Ecto neural progenitor cell (in vitro differentiated cells): ENCODE measurements at places on chromosomes 16 and 17.

DNA sequence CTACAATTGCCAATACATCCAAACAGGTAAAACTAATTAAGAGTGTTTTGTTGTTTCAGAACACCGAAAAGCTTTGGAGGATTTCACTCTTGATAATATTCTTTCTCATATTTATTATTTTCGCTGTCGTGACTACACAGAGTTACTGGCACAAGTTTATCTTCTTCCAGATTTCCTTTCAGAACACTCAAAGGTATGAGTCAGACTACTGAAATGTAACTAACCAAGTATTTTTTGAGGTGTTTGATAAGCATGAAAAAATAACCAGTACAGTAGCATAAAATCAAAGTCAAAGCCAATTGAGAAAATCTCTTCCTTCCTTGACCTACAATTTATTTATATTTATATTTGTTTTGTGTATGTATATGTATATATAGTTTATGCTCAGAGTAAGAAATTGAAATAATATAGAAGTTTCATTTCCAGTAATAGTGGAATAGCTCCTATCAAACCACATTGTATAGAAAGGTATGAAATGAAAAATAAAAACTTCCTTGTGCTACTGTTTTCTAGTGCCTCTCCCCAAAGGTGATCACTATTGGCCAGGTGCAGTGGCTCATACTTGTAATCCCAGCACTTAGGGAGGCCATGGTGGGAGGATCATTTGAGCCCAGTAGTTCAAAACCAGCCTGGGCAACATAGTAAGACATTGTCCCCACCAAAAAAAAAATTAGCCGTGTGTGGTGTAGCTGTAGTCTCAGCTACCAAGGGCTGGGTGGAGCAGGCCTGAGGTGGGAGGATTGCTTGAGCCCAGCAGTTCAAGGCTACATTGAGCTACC is 10.9 kb downstream of the RAD51C start:
- no peak for DNase-seq

DNA sequence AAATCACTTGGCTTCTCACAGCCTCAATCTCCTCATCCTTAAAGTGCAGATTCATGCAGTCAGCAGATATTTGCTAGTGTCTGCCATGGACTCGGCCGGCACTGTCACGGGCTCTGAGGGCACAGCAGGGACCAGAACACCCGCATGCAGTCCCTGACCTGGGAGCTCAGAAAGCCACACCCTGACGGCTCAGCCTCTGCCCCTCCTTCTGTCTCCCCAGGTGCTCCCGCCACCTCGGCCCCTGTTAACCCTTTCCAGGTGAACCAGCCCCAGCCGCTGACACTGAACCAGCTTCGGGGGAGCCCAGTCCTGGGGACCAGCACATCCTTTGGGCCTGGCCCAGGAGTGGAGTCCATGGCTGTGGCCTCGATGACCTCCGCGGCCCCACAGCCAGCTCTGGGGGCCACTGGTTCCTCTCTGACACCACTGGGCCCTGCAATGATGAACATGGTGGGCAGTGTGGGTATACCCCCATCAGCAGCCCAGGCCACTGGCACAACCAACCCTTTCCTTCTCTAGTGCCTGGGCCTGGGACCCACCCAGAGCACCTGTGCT is 28.7 kb downstream of the B9D1 start:
- no peak for DNase-seq

GRCh38 chr16:69859105-69859989 is 91.8 kb upstream of the CLEC18A start:
- peak; percentile 65 for DNase-seq

DNA sequence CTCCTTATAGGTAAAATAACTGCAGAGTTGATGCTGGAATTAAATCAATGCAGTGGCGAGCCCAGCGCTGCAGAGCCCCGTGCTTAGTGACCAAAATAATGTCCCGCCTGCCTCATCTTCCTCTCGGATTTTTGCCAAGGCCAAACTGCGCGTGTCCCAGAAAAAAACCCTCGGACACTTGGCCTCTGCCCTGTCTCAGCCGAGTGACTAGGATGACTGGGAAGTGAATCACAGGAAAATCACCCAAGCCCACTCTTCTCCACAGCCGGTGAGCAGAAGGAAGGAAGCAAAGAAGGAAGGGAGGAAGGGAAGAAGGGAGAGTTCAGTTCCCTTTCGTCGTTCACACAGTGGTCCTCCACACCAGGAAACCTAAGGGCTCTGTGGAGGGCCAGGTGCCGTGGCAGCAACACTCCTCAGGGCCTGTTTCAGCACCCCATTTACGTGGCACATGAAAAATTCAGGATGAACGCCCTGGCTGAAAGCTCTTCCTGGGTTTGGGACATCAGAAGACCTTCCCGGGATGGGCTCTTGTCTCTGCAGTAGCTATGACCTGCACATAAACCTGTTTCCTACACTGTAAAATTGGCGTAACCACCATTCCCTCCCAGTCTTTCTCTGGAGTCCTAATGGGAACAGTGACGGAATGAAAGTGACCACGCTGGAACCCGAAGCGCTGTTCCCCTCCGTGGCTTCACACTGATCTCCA is 25.4 kb upstream of the HOXB13 start:
- no peak for DNase-seq

- DNase-seq: no peak
These were observed 1286.8 kb upstream of the CDH8 start for GRCh38 chr16:63323055-63323454.

GRCh38 chr16:58509256-58510096 is 5.8 kb upstream of the SETD6 start:
- peak; percentile 42 for DNase-seq

DNA sequence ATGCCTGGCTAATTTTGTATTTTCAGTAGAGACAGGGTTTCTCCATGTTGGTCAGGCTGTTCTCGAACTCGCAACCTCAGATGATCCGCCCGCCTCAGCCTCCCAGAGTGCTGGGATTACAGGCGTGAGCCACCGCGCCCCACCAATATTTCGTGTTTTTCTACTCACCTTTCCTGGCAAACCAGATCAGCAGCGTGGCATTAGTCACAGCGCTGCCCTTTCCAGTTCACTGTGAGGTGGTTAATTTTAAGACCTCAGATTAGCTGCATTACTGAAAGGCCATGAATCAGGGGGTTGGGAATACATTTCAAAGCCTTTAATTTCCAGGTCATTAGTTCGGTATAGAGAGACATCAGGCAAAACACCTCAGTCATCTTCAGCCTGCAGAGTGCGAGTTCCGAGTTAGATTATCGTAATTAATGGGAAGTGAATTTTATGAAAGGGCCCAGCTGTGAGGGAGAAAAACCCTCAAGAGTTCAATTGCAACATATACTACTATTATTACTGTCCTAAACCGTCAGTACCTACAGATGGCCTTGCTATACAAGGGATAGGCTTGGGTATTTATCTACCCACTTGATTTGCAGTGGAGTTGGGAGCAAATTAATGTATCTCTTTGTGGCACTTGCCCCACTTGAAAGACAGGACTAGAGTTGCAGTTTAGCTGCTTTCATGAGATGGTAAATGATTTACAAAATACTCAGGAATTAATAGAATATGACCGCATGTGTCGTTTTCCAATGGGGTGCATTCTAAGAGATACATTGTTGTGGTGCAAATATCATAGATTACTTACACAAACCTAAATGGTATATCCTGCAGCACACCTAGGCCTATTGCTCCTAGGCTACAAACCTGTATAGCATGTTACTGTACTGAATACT is 2.1 kb upstream of the USP32 start:
- no peak for DNase-seq

DNA sequence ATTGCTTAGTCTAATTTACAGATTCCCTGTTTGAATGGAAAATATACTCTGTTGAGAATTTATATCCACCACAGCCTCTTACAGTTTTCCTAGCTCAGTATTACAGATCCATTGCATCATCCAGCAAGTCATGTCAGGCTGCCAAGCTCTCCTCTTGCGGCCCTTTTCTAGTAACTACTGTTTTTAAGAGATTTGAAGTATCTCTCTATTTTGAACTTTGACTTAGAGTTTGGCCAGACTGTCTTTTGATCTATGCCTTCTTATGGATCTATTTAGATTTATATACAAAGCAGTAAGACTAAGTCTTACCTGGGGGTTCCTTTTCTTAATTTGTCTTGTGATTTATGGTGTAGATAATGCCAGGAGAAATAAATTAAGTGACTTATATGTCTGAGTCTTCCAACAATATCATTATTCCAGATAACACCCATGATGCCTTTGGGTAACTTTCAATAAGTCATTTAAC is 53.1 kb upstream of the ABCC11 start:
- DNase-seq: no peak
